ENCODE measurements at places on chromosomes 6 and 20.

GRCh38 chr6:96575359-96575758, 12.4 kb downstream of the FHL5 start:
- DNase-seq: no peak

GRCh38 chr6:97668716-97669115, 385.7 kb upstream of the MMS22L start:
- no peak for DNase-seq

DNA sequence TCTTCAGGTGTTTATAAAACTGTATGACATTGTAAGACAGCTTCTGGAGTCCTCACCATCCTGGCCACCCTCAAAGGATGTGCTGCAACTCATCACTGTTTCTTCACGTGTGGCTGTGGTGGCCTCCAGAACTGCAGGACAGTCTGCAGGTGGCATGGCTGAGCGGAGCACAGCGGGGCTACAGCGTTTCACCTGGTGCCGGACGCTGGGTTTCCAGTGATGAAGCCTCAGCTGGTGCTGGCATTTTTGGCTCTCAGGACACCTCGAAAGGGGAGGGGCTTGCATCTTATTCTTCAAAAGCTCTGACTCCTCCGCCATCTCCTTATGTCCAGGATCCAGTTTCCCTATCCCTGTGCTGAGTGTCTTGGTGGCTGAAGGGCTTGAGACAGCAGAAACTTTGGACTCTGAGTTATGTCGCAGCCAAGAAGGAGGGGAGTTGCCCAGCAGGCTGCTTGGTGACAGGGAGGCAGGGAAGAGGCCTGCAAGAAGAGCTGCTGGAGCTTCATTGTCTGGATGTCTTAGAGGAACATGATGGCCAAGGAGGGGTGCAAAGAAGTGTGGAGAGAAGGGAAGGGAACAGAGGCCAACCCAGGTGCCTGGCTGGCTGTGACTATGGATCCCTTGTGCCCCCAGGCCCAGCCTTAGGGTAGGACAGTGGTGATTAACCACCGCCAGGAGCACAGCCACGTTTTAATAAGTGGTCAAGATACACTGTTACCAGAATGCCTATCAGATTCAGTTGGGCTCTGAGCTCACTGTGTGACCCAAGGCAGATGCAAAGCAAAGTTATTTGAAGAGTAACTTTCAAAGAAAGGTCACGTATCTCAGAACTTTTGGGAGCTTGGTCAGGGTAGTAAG, 58.7 kb downstream of the GTF2H5 start:
- no peak for DNase-seq

GRCh38 chr6:453152-453551, 61.6 kb downstream of the IRF4 start:
- no peak for DNase-seq

DNA sequence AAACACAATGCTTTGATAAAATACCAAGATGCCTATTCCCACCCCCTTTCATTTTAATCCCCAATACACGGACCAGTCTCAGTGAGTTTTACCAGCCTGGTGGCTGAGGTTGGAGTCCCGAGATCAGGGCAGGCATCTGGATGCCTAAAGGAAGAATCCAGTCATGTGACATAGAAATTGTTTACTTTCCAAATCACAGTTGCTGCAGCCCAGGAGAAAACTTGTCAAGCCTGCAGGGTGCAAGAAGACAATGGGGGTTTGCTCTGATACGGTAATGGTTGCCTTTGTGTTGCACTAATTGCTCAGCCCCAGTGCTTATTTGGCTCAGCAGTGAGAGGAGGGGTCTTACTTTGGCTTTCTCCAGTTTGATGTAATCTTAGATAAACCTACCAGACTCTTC, 308.5 kb upstream of the POU3F2 start:
- DNase-seq: no peak

- no peak for DNase-seq
Measured at GRCh38 chr6:97040355-97040860, 115.9 kb downstream of the KLHL32 start.

- DNase-seq: no peak
Measured at GRCh38 chr6:34523441-34524206, 32.5 kb downstream of the SPDEF start.

GRCh38 chr6:166297606-166298005, 10.6 kb downstream of the PRR18 start:
- no peak for DNase-seq

DNA sequence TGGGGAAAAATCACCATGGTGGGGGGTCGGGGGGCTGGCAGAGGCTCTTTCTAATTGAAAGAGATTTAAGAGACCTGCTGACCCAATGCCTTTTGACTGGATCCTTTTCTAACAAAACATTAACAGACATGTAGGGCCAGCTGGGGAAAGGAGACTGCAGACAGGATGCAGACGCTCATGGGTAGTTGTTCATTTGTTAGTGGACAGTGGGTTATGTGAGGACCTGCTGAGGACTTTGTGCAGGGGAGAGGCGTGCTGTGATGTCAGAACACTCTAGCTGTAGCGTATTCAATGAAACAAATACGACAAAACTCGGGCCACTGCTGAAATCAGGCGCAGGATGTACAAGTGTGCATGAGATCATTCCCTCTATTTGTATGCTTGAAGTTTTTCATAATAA, 1.2 kb downstream of the IP6K3 start:
- no peak for DNase-seq

DNA sequence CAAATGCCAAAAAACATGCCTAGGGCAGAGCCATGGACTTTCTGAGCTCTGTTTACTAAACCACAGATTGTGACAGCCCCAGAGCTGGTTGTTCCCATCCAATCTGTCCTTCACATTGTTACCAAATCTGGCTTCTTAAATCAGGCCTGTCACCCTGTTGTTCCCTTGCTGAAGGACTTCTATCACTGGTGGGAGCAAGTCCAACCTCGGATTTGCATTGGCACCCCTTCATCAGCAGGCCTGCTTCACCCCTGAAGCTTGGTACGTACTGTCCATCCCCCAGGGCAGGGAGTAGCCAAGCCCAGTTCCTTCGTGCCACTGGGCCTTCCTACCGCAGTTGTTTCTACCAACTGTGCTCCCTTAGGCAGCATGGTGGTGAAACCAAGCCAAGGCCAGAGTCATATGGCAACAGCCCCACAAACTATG, 357.3 kb upstream of the JARID2 start:
- no peak for DNase-seq

DNA sequence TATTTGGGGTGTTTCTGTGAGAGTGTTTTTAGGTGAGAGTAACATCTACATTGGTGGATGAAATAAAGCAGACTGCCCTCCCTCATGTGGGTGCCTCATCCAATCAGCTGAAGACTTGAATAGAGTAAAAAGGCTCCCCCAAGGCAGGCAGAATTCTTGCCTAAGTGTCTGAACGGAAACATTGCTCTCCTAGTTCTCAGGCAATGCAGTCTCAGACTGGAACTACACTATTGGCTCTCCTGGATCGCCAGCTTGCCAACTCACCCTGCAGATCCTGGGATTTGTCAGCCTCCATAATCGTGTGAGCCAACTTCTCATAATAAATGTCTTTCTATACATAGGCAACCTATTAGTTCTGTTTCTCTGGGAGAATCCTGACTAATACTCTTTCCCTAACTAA, 5.5 kb upstream of the TMEM170B start:
- DNase-seq: no peak

DNA sequence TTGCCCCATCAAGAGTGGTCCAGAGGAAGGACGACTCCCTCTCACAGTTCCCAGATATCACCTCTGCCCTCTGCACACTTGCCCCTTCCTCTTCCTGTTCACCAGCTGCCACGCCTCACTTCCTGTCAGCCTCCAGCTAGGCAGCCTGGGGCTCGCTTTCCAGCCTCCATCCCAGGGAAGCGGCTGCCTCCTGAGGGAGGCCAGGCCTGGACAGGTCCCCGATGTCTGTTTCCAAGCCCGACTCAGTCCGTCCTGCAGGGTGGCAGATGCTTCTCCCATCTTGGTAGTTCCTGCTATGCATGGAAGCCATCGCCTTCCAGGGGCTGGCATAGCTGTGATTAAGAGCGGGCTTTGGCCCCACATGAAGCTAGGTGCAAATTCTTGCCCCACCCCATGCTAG, 233.5 kb upstream of the PMEPA1 start:
- DNase-seq: no peak

- DNase-seq: no peak
Measured at GRCh38 chr20:57480444-57481160, 44.3 kb downstream of the CTCFL start.

DNA sequence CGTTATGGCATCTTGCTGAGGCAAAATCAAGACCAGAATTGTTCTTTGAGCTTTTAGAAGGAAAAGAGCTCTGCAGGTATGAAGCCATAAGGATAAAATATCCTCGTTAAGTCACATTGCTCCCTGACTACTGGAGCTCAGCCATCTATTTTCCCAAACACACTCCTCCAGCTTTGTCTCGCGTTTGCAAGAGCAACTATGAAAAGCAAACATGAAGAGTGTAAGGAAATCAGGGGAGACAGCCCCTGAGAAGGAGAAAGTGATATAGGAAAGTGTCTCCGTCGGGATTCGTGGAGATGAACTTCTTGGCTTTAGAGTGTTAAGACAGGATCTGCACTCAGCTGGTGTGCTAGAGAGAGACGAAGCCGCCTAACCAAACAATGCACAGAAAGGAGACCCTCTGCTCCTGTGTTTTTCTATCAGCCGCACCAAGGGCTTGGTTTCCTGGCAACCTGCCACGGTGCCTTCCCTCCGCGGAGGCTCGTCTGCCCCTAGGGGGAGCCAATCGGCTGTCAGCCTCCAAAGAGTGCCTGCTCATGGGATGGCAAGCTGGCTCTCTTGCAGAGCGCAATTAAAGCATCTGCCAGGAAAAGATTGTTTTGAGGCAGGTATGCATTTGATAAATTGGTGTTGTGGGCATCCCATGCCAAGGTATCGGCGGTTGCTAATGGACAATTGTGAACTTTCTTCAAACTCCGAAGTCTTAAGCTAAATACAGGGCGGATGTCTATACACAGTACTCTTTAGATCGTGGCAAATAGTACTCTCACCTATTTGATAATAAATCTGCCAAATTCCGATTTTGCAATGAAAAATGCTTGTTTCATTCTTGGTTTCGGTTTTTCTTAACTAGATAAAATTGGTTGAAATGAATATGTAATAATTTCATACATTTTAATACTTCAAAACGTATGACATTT, 603.2 kb downstream of the RNF144B start:
- peak; percentile 3 for DNase-seq

- no peak for DNase-seq
Measured at GRCh38 chr6:21123507-21124436, 469.8 kb upstream of the SOX4 start.

GRCh38 chr6:53591873-53592272, 47.0 kb upstream of the GCLC start:
- DNase-seq: no peak

- no peak for DNase-seq
Measured at GRCh38 chr20:52142757-52143156, 48.8 kb downstream of the ZFP64 start.

DNA sequence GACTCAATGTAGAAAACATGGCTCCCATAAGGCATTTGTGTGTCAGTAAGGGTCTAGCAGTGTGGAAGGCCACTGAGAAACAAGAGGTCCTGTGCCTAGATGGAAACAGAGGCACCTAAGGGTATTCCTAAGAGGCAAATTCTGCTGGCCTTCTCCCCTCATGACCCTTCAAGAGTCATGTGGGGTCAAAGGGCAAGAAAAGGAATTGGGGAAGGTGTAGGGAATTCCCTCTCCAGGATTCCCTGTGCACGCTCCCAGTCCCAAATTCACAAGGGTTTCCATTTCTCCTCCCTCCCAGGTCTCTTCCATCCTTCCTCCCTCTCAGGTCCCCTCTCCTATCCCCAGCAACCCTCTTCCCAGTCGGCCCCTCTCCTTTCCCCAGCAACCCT, 568 bp downstream of the AGPAT1 start:
- no peak for DNase-seq

DNA sequence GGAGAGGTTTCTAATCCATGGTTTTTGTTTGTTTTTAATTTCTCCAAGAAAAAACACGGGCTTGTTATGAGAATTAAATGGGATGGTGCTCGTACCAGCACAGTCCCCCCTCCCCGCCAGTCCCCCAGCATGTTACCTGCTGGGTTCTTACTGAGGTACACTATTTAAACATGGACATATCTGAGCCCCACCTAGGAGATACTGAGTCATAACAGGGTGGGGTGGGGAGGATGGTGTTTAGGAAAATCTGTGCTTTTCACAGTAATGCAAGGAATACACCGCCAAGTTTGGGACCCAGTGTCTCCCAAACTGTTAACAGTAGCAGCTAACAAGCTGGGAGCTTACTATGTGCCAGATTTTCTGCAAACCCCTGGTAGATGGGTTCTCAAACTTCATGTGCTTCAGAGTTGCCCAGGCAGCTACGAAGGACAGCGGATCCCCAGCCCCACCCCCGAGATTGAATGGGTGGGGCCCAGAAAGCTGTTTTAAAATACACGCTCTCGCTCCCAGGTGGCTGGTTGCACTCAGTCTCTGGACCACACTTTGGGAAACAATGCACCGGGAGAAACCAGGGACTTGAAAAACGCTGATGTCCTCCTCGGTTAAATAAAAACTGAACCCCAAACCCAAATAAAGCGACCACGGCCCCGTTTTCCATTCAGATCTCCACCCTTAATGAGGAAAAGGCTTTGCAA, 995 bp downstream of the ZFP64 start:
- DNase-seq: peak; percentile 26

DNA sequence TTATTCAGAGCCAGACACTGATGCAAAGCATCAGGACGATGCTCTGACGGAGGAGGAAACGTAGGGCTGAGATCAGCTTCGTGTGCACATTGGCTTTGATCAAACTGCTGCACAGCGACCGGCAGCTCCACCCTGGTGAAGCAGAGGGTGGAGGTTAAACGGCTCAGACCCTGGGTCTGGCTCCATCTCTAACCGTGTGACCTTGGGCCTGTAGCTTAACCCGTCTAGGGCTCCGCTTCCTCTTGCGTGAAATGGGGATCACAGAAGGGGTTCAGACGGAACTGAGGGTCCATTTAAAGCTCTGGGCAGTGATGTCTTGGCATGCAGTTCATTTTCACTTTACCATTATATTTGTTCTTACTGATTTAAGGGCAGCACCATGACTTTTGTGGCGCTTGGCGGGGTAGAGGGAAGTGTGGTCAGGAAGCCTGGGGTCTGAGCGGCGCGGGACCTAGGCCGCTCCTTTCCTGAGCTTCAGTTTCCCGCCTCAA, 644 bp downstream of the RBL1 start:
- DNase-seq: peak; percentile 30

GRCh38 chr6:131683479-131683878, 17.7 kb downstream of the OR2A4 start:
- peak; percentile 48 for DNase-seq

DNA sequence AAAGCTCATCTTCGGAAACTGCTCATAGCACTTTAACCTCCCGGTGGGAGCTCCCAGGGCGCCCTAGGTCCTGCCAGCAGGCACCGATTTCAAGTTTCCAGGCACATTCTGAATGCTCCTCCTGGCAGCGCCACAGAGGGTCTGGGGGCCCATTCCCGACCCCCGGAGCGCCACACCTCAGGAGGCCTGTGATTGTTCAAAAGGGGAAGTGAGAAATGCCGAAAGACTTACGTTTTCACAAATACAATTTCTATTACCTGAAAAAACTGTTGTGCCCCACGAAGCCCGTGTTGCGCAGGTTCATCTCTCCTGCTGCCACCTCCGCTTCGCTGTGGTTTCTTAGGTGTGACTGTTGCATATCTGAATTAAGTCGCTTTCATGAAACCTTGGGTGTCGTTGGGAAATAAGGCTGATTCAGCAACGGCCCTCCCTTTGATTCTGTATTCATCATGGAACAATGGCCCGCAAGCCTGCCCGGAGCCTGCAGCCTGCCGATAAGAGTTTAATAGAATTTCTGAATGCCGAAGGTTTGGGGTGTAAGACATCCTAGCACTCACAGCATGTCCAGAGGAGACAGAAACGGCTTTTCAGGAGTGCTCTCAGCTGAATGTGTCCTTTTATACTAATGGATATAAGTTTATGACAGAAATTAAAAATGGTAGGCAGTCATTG, 1.9 kb upstream of the MYT1 start:
- no peak for DNase-seq

- no peak for DNase-seq
Measured at GRCh38 chr6:38555606-38556005, 84.1 kb downstream of the BTBD9 start.
